HFF-Myc (cell line): ENCODE measurements at places on chromosomes 13 and 19.

GRCh38 chr19:45463241-45463640 is 4.6 kb upstream of the FOSB start:
- DNase-seq, result no peak

DNA sequence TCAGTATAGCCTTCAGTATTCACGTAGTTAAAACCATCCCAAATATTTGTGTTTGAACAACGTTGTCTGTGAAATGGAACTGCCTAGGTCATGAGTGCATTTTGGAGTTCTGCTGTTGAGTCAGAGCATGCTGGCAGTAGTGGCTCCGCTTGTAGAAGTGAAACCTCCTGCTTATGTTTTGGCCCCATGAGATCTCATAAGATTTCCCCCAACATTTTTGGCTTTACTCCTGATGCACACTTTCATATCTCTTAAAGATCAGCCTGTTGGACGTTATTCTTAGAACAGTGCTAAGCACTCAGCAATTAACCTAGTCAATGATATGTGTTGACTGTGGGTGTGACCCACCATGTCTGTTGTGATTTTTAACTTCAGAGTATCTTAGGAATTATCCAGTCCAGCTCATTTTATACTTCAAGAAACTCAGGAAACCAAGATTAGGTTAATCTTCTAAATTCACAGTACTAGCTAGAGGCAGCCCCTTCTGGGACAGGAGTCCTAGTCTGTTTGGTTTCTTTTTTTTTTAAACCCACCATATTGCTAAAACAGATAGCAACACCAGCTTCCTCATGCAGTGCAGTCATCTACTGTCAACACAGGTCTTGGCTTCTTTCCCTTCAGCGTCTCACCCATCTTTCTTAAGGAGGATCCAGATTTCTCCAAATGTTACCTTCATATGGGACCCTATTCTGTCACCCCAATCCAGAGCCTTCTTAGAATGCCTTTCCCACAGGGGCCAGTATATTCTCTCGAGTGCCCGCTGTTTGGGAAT is 26.2 kb downstream of the RAP2A start:
- no peak for DNase-seq

- DNase-seq, result peak; percentile 9
Measured at GRCh38 chr19:9205501-9206113, 13.8 kb downstream of the OR7D4 start.

DNA sequence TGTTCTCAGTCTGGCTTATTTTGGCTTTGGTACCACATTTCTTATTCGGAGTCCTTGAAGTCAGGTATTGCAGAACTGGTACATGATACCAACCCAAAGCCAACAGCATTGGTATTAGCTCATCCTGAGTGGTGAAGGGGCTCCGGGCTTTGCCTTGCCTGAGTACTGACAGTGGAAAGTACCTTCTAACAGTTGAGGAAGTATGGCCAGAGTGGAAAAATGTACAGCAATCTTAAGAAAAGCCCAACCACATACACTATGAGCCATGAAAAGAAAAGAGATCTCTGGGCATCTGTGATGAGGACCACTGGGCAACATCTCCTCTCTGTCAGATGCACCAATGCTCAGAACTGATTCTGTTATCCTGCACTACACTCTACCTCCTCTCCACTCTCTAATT is 8.3 kb downstream of the LCP1 start:
- no peak for DNase-seq

DNA sequence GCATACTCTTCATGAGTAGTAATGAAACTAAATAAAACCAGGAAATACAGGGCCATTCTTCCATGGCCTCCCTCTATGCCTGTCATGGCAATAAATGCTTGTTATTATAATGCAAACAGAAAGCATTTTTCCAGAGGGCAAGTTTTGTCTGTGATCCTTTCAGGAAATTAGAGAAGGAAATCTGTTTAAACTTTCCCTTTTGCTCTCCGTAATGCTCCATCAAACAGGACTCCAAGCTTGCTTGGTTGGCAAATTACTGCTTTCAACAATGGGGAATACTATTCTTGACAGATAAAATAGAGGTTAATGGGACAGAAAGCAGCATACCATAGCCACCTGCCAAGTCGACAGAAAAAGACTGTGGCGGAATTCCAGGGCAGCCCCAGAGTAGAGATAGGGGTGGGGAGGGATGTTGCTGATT is 252.5 kb downstream of the LHFPL6 start:
- DNase-seq, result no peak

- DNase-seq, result no peak
Measured at GRCh38 chr13:97318532-97318931, 96.4 kb downstream of the MBNL2 start.

DNA sequence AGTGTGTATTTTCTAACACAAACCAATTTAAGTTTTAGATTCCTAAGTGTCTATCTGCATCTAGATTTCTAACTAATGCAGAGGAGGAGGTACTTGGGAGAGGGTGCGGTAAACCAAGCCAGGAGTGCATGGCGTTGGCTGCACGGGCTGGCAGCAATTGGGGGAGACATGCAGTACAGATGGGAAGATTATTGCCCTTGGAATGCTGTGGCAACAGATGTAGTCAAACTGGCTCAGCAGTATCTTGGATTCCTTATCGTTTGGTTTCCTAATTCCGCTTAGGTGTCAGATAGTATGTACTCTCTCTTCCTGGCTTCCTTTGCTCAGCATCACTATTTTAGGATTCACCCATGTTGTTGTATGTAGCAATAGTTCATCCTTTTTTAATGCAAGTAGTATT is 29.4 kb upstream of the STK24 start:
- DNase-seq, result no peak

- DNase-seq, result no peak
Measured at GRCh38 chr13:30375265-30375835, 46.9 kb upstream of the UBE2L5 start.

GRCh38 chr19:18170714-18171255 is 2.8 kb upstream of the IFI30 start:
- no peak for DNase-seq

DNA sequence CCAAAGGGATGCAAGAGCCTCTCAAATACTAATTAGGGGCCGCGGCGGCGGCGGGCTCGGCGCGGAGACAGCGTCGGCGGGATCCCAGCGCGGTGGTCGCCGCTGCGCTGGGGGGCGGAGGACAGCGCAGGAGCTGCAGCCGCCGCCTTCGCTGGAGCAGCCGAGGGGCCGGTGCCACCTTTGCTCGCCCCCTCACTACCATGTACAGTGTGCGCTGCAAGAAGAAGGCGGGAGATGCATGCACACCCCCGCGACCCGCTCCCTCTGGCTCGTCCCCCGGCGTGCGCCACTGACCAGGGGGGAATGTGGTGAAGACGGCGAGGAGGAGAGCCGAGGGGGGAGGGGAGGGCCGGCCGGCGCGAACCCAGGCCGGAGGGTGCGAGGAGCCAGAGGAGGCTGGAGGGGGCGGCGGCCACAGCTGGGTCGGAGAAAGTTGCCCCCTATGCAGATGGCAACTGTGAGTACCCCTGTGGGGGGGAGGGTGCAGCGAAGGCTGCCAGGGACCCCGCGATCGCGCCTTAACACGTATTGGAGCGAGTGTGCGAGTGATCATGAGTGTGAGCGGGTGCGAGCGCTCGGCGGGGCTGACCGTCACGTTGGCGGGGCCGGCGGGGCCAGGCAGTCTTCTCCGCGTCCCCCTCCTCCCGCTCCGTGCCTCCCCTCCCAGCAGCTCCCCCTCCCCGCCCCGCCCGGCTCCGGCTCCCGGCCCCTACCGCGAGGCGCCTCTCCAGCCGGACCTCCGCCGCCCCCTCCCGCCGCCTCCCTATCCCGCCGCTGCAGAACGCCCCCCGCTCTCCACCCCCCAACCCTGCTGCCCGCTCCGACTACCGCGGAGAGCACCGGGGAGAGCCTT is 808 bp downstream of the SLITRK5 start:
- DNase-seq, result no peak

DNA sequence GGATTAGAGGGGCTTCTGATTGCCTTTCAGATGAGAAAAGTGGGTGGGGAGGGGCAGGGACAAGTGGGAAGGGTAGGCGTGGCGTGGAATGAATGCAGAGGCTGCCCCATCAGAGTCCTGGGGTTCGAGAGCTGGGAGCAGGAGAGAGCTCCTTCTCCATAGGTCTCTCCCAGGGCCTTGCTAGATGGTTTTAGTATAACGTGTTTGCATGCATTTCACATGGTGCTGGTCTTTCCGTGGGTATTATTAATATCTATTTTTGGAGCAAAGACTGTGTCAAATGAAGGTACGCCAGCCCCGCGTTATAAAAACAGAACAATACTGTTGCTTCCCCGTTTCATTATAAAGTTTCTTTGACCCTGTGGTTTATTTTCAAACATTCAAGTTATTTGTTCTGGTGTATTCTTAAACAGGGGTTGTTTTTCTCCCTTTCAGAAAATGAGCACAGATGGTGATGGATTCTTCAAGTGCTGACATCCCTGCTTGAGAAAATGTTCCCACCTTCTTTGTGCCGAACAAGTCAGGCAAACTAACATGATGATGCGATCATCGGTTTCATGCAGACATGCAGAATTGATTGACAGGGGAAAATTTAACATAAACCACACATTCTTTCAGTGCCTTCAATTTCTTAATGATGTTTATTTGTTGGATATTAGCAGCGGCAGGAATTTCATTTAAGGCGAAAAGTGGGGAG is 62.1 kb upstream of the ZNF536 start:
- no peak for DNase-seq

DNA sequence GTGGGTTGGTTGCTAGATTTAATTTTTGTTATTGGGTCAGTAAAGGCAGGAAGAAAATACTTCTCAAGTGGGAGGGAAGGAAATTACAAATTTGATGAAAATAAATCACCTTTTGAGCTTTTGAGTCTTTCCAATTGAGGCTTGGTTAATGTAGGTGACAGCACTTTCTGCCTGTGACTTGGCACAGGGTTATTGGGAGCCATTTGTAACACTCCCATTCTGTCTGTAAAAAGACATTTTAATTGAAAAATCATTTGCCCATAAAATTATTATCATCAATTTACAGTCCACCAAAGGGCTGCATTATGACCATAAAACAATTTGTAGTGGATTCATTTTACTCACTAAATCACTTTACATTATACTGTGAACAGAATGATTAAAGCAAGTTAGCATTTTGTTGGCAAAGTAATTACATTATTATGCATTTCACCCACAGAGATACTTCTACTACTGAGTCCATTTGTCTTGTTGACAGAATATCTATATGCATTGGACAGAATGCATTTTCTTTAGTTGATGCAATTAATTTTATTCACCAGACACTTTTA is 974.6 kb downstream of the UQCRFS1 start:
- no peak for DNase-seq

GRCh38 chr13:41716236-41716635 is 244.7 kb downstream of the VWA8 start:
- DNase-seq, result no peak

DNA sequence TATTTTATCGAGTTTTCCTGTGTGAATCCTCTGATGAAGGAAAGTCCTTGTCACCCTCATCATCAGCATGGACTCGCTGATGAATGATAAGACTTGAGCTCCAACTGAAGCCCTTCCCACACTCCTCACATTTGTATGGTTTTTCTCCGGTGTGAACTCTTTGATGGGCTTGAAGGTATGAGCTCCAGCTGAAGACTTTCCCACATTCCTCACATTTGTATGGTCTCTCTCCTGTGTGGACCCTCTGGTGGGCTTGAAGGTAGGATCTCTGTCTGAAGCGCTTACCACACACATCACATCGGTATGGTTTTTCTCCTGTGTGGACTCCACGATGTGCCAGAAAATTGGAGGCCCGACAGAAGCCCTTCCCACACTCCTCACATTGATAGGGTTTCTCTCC is 21.7 kb downstream of the ZNF45 start:
- no peak for DNase-seq

DNA sequence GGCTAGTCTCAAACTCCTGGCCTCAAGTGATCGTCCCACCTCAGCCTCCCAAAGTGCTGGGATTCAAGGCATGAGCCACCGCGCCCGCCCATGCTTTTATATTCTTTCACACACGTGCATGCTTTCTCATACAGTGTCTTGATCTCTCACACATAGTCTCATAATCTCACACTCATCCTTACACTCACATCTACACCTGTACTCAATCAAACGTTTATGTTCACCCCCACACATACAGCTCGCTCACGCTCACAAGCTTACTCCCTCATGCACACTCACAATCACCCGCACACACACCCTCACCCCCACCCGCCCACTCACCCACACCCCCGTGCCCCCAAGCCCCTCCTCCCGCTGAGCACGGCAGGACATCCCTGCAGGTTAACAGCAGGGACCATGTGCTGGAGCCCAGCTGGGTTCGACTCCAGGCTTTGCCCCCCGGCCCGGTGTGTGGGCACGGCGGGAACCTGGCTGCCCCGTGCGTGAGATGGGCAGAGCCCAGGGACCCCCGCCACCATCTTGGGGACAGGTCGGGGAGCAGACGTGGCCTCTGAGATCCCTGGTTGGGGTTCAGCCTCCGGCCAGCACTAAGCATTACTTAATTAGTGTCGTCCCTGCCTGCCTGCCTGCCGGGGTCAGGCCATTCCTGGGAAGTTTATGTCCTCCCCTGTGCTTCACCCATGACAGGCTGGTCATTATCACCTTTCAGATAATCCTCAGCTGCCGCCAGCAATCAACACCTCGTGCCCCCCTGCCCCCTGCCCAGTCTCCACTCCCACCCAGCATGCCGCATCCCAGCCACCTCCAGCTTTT is 11.4 kb downstream of the SBK2 start:
- DNase-seq, result no peak

DNA sequence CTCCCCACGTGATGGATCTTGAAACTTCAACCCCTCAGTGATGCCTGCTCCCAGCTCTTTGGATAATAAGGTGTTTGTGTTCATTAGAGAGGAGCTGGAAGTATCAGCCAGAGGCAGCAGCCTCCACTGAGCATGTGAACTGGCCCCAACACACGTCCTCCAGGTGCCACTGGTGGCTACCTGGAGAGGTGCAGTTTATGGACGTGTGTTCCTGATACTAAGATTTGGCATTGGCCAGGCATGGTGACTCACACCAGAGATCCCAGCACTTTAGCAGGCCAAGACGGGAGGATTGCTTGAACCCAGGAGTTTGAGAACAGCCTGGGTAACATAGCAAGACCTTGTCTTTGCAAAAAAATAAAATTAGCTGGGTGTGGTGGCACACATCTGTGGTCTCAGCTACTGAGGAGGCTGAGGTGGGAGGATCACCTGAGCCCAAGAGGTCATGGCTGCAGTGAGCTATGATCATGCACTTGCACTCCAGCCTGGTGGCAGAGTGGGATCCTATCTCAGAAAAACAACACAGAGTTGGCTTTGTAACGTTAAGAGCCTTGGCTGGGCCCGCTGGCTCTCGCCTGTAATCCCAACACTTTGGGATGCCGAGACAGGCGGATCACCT is 34.4 kb downstream of the SLC25A42 start:
- no peak for DNase-seq

GRCh38 chr13:98480915-98481877 is 95.7 kb downstream of the STK24 start:
- no peak for DNase-seq

DNA sequence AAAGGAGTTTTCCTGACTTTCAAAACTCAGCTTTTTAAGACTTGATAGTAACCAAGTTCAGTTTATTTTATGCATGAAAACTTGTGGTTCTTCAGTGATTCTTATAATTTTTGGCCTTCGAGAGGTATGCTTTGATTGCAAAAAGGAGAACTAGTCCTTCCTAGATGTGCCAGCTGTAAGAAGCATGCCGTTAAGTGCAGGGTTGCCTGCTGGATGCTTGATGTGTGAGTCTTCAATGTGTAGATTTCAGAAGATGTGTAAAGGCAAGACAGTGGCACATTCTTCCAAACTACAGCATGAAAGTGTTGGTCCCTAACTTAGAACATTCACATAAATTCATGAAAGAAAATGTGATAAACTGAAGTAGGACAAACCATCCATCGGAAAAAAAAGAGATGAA is 532.5 kb downstream of the DCT start:
- no peak for DNase-seq
